Esophagus muscularis mucosa (tissue), 4 donors: ENCODE measurements at places on chromosomes 6 and 20.
A peak's percentile ranks its signal among the peaks of the same experiment; 100 is the strongest.

GRCh38 chr6:150719099-150719766, 119.5 kb downstream of the PLEKHG1 start:
- no peak overlapping the region for H3K4me3 ChIP-seq
- no peak overlapping the region for H3K27ac ChIP-seq
- no peaks in the 10 kb centered on the region for H3K4me1 ChIP-seq
- DNase-seq, result no peak
- no peaks in the 10 kb centered on the region for H3K36me3 ChIP-seq
- no peaks in the 10 kb centered on the region for H3K27me3 ChIP-seq

DNA sequence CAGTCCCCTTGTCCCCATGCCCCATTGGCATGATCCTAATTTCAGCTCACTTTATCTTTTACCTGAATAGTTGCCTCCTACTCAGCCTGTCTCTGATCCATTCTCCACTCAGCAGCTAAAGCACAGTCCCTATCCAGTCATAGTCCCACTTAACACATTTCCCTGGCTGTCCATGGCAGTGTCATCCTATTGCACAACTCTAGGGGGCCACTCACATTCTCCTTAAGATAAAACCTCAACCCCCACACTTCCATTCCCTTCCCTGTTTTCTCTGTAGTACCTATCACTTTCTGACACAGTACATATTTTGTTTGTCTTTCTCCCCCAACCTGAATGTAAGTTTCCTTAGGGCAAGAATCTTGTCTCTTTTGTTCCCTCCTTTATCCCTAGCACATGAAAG, 220.9 kb upstream of the PLN start:
- H3K4me3 ChIP-seq, result no peak overlapping the region
- no peaks in the 10 kb centered on the region for H3K36me3 ChIP-seq
- no peak for DNase-seq
- no peaks in the 10 kb centered on the region for H3K27me3 ChIP-seq
- peaks cover 37% of the 10 kb centered on the region for H3K4me1 ChIP-seq
- H3K27ac ChIP-seq, result peak overlapping the region; percentile 75

DNA sequence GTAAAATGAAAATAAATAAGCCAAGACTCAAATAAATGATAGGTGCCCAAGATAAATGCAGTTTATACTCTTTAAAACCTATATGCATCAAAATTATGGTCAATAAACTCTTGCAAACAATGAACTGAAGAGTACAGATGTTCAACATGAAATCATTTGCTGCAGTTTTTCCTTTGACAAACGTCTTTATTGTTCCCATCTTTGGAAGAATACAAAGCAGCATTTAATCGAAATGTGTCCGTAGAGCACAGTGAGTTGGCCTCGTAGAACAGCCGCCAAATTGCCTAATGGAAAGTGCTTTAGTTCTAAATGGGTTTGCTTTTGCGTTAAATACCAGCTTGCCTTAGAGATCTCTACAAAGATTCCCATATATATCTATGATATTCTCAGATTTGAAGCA, 447.4 kb downstream of the PKHD1 start:
- H3K36me3 ChIP-seq, result no peaks in the 10 kb centered on the region
- no peak overlapping the region for H3K27ac ChIP-seq
- H3K4me1 ChIP-seq, result no peaks in the 10 kb centered on the region
- no peaks in the 10 kb centered on the region for H3K27me3 ChIP-seq

DNA sequence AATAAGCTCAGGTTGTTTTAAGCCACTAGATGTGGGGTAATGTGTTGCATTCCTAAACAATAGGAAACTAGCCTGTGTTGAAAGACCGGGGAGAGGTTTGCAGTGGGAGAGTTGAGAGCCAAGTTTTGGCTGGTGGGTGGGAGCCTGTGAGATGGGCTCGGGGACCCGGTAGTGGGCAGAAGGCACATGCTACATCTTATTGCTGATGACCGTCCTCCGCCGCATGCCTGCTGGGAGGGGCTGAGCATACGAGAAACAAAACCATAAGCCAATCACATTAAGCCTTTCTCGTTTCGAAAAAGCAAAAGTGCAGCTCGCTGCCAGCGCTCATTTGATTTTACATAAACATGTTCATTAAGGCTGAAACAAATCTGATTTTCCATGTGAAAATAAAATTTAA, 57.4 kb upstream of the MPC1 start:
- no peaks in the 10 kb centered on the region for H3K4me1 ChIP-seq
- no peak overlapping the region for H3K27ac ChIP-seq
- no peak for DNase-seq
- no peaks in the 10 kb centered on the region for H3K27me3 ChIP-seq
- peaks cover 30% of the 10 kb centered on the region for H3K36me3 ChIP-seq

- peaks cover 3% of the 10 kb centered on the region for H3K27me3 ChIP-seq
- no peaks in the 10 kb centered on the region for H3K4me1 ChIP-seq
- no peak overlapping the region for H3K27ac ChIP-seq
- DNase-seq, result no peak
These were observed 58.1 kb upstream of the ESR1 start for GRCh38 chr6:151749341-151749740.

DNA sequence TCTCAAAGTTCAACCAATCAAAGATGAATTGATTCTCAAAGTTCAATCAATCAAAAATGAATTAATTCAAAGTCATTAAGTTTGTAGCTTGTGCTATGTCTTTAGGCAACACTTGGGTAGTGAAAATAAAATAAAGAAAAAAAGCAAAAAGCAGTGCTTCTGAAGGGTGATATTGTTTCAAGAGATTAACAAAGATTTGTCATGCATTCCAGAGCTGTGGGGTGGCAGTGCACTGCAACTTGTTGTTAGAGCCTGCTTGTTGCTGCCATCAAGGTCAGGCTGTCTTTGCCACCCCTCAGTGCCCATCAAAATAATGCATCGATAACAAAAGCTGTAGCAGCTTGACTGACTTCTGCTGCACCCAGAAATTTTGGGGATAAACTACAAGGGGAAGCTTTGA, 128.6 kb downstream of the RNF144B start:
- H3K27me3 ChIP-seq, result no peaks in the 10 kb centered on the region
- no peaks in the 10 kb centered on the region for H3K36me3 ChIP-seq
- no peak overlapping the region for H3K4me3 ChIP-seq
- peak; percentile 10 for DNase-seq
- no peak overlapping the region for H3K27ac ChIP-seq
- H3K4me1 ChIP-seq, result no peaks in the 10 kb centered on the region

- peak overlapping the region; percentile 53 for H3K27ac ChIP-seq
- no peaks in the 10 kb centered on the region for H3K36me3 ChIP-seq
- no peak overlapping the region for H3K4me3 ChIP-seq
These were observed 41.5 kb downstream of the PLCB4 start for GRCh38 chr20:9110365-9110764.

DNA sequence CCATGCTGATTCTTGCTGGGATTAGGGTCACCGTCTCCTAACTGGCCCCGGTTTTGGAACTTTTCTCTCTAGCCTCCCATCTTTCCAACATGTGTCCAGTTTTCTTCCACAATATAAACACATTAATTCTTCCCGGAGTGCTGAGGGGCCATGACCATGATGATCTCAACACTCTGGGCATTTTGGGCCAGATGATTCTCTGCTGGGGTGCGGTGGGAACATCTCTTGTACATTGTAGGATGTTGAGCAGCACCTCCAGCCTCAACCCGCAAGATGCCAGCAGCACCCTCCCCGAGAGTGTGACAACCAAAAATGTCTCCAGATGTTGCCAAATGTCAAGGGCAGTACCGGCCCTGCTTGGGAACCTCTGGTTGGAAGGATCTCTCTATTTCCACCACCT, 164.8 kb downstream of the TFAP2C start:
- no peak overlapping the region for H3K27ac ChIP-seq
- no peaks in the 10 kb centered on the region for H3K36me3 ChIP-seq
- no peak for DNase-seq
- H3K27me3 ChIP-seq, result no peaks in the 10 kb centered on the region
- no peaks in the 10 kb centered on the region for H3K4me1 ChIP-seq

DNA sequence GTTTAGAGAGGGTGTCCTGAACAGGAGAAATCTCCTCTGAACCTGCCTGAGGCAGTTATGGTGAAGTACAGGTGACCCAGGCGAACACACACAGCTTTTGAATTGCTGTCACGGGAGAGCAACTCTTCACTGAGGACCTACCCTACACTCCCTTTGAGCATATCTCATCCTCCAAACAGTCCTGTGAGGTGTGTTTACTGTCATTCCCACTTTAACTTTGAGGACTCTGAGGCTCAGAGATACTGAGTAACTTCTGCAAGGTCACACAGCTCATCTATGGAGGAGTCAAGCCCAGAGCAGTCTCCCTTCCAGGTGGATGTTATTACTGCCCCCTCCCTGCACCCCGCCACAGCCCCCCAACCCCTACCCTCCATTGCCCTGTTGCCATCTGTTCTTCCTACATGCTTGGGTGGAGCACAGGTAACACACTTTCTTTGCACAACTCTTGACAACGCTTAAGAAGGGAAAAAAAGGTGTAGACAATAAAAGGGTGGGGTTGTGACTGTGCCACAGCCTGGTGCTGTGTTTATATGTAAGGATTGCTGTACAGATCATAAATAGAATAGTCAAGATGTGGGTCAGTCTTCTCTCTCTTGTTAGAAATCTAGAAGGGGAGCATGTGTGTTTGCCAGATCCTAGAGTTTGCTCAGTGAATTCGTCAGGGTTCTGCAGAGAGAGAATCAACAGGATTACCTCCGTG, 4.3 kb upstream of the TRAF3IP2 start:
- H3K36me3 ChIP-seq, result no peaks in the 10 kb centered on the region
- DNase-seq, result no peak
- no peaks in the 10 kb centered on the region for H3K27me3 ChIP-seq
- peaks cover 6% of the 10 kb centered on the region for H3K4me1 ChIP-seq

- DNase-seq, result no peak
- H3K4me3 ChIP-seq, result no peak overlapping the region
- H3K27ac ChIP-seq, result no peak overlapping the region
- H3K4me1 ChIP-seq, result no peaks in the 10 kb centered on the region
These were observed 58.3 kb upstream of the BHLHE23 start for GRCh38 chr20:63064745-63065711.

DNA sequence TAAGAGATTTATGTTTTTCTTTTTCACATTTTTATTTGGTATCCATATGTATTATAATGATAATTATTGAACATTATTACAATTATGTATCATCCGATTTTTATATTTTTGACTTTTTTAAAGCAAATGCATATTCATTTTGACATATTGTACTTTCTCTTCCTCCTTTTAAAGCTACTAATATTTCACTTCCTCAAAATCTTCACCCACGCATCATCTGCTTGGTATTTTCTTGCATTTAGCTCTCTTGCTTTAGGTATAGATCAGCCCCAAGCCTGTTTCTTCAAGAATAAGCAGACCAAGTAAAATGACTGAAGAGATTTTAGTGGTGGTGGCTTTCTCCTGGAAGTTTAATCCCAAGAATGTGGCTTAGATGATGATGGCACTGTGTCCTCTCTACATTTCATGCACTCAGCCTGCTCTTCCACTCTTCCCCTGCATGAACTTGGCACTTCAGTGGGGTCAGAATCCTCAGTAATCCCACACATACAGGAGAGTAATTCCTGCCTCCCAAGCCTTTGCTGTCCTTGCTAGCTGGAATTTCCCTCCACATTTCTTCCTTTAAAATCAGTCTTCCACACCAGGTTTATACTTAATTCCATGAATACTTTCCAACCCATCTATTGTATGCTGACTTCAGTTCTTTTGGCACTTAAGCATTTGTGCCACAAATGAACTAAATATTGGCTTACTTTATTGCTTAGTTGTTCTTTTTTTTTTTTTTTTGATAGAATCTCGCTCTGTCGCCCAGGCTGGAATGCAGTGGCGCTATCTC, 8.2 kb downstream of the NCOA7 start:
- no peak overlapping the region for H3K27ac ChIP-seq
- H3K4me1 ChIP-seq, result no peaks in the 10 kb centered on the region
- H3K27me3 ChIP-seq, result no peaks in the 10 kb centered on the region
- peaks cover 10% of the 10 kb centered on the region for H3K36me3 ChIP-seq
- H3K4me3 ChIP-seq, result no peak overlapping the region
- DNase-seq, result no peak

DNA sequence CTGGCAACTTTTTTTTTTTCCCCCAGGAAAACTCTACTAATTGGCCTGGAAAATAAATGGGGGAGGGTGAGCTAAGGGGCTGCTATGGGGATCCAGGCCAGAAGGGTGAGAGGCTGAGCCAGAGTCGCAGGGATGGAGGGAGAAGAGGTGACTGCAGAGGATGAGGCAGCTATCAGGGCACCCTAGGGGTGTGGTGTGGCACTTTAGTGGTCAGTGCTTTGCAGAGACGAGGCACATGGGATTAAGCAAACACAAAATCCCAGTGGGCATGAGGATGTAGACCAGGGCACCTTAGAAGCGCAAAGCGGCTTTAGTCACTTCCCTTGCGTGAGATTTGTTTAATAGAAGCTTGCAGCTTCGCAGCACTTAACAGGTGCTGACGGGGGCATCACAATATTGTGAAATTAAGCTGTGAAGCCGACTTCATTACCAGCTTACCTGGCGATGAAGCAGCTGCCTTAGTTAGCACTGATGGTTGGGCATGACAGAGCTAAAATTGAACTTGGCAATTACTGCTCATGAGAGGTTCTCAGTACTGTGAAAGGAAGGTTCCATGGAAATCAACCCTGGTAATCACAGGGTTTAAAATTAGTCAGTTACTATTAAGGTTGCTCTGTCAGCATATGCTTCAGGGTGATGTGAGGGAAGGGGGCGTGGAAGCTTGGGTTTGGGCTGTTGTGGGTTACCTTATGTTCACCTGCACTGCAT, 26.0 kb downstream of the TOX2 start:
- no peak overlapping the region for H3K4me3 ChIP-seq
- no peaks in the 10 kb centered on the region for H3K27me3 ChIP-seq
- DNase-seq, result no peak
- no peaks in the 10 kb centered on the region for H3K36me3 ChIP-seq

GRCh38 chr6:51616243-51616642, 471.2 kb downstream of the PKHD1 start:
- H3K36me3 ChIP-seq, result no peaks in the 10 kb centered on the region
- DNase-seq, result no peak
- H3K4me3 ChIP-seq, result no peak overlapping the region
- no peaks in the 10 kb centered on the region for H3K27me3 ChIP-seq
- no peaks in the 10 kb centered on the region for H3K4me1 ChIP-seq
- H3K27ac ChIP-seq, result no peak overlapping the region

- no peaks in the 10 kb centered on the region for H3K4me1 ChIP-seq
- H3K36me3 ChIP-seq, result no peaks in the 10 kb centered on the region
- DNase-seq, result no peak
- H3K27me3 ChIP-seq, result no peaks in the 10 kb centered on the region
These were observed 8.9 kb upstream of the TAAR5 start for GRCh38 chr6:132598473-132598872.
